ENCODE measurements at places on chromosomes 1 and 21.

DNA sequence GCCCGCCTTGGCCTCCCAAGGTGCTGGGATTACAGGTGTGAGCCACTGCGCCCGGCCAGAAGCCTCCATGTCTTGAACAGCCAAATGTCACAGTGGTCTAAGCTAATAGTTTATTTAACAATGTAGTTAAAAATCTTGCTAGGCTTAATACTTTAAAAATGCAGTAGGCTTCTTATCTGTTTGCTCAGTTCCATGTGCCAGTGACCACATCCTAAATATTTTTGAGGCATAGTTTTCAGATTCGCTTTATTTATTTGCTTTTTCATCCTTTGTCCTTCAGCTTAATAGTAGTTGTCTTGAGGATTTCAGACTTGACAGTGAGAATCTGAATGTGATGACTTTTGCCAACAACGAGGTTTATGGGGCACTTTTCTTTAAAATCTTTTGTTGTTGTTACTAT is 59.9 kb upstream of the PRRX1 start:
- DNase-seq = peak; percentile 43

GRCh38 chr1:7596126-7596965 is 174.8 kb upstream of the VAMP3 start:
- DNase-seq = no peak

GRCh38 chr1:42851420-42851819 is 5.0 kb downstream of the ZNF691 start:
- DNase-seq = no peak

- DNase-seq = no peak
Observed at GRCh38 chr1:32073299-32074229, 825 bp downstream of the TMEM39B start.

GRCh38 chr1:112872551-112872962 is 83.4 kb downstream of the SLC16A1 start:
- peak; percentile 44 for DNase-seq

DNA sequence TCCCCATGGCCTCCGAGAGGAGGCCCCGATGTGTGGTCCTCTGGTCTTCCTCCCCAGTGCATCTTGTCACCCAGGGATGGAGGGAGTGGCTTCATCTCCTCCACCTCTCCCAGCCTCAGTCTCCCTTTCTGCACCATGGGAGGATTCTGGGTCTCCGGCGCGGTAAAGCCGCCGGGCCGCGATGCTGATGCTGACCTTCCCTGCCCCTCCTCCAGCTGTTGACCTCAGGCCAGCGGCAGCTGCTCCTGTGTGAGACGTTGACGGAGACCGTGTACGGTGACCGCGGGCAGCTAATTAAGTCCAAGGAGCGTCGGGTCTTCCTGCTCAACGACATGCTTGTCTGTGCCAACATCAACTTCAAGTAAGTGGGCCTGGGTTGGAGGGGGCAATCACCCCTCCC is 92.6 kb downstream of the ARHGEF10L start:
- DNase-seq = no peak

- DNase-seq = peak; percentile 55
Observed at GRCh38 chr21:28235169-28235895, 757.3 kb downstream of the LTN1 start.

GRCh38 chr1:223337174-223337869 is 26.7 kb downstream of the SUSD4 start:
- DNase-seq = no peak

DNA sequence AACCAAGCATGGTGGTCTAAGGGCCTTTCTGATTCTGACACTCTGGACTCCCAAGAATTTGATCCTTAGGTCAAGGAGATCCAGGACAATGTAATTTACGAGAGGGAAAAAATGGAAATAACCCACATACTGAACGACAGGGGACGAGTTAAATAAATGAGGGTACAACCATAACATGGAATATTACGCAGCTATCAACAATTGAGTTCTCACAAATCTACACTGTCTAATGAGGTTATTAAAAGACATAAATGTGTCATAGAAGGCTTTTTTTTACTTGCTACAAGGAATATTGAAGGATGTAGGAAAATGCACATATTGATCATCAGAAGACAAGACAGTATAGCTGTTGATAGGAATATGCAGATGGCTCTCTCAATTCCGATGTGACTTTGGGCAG is 23.8 kb downstream of the SDC3 start:
- no peak for DNase-seq

GRCh38 chr1:45348609-45348965 is 8.3 kb upstream of the MUTYH start:
- no peak for DNase-seq

GRCh38 chr1:27141266-27142003 is 13.5 kb downstream of the SLC9A1 start:
- no peak for DNase-seq

- DNase-seq = no peak
Observed at GRCh38 chr1:26336477-26337205, 17.3 kb downstream of the CRYBG2 start.

DNA sequence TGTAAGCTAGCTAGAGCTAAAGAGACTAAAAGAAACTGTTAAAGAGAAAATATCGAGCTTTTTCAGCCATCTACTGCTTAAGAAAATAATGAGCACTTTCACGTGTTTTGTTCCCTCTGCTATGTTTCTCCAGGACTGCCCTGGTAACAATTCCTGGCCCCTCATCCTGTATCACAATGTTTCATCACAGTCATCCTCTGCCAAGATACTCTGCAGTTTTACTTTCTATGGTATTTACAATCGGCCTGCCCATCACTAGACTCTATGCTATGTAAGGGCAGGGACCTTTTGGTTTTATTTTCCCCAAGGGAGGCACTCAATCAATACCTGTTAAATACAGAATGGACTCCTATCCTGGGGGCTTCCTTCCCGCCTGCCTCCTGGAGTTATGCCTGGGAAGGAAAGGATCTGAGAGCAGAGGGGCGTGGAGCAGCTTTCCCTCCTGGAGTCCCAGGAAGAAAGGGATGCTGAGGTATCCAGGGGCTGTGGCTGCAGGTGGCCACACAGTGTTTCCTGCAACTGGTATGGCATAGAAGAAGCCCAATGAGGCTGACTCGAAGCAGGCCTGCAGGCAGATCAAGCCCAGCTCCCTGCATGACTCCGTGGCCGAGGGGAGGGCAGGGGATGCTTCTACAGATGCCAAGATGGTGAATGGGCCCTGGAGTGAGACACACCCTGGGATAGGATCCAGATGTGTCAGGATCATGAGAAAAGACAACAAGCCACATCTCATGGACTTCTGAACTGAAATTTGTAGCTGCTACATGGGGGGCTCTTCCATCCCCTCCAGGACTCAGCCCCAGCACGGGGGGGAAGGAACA is 52.9 kb downstream of the MATN1 start:
- peak; percentile 89 for DNase-seq

DNA sequence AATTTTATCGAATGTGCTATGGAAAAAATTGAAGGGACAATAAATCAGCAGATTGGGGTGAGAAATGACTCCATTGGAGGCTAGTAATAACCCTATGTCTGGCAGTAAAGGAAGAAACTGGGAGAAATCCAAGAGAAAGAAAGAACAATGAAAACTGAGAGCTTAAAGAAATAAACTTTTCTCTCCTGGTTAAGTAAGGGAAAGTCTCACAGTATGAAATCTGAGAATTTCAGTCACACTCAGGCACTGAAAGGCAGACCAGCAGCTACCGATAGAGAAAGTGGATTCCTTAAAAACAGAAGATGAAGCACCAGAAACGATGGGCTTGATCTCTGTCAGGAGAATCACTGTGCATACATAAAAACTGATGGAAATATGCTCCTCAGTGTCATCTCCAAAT is 404.2 kb downstream of the PLPP3 start:
- DNase-seq = no peak

DNA sequence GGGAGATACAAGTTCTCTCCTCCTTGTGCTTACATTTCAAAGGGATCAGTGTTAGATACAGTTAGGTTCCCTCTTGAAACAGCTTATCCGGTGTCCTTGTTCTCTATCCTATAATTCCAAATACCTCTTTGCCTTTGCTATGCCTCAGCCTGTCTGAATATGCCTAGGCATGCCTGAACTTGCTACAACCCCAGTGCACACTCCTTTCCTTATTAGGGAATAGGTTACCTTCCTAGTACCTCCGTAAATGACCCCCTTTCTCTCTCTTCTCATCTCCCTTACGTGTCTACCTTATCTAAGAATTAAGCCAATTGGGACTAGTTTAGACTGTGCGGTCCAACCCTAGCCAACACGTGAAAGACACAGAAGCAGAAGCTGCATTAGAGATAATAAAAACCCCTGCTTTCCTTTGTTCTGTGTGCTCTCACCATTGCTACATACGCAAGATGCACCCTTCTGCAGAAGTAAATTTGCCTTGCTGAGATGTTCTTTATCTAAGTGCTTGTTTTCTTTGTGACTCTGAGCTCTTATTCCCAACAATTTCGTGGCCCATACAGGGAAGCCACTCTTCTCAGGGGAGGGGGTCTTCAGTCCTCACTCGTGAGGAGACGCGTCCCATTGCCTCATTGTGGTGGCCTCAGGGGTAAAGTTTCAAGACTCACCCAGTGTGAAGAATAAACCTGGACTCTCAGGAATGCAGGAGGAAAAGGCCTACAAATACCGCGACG is 802.1 kb downstream of the PLA2G4A start:
- no peak for DNase-seq

- DNase-seq = peak; percentile 93
Observed at GRCh38 chr1:184482136-184482535, 95.3 kb downstream of the C1orf21 start.

- DNase-seq = no peak
Observed at GRCh38 chr1:30714536-30715090, 8.8 kb downstream of the MATN1 start.

DNA sequence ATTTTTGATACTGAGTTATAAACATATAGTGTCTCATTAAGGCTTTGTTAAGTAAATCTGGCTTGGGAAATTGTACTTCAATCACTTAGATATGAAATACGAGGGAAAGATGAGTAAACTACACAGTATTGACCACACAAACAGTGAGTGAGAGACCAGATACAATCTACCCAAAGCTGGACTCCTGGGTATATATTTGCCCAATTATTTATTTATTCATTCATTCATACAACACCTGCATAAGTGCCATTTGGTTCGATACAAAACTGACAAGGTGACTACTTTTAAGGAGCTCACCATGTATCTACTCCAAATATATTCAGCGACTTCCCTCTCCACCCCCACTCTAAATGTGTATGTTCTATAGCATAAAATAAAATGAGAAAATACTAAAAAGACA is 143.4 kb downstream of the TGFB2 start:
- no peak for DNase-seq

- DNase-seq = peak; percentile 90
Observed at GRCh38 chr1:184021728-184022127, 15.8 kb downstream of the COLGALT2 start.

DNA sequence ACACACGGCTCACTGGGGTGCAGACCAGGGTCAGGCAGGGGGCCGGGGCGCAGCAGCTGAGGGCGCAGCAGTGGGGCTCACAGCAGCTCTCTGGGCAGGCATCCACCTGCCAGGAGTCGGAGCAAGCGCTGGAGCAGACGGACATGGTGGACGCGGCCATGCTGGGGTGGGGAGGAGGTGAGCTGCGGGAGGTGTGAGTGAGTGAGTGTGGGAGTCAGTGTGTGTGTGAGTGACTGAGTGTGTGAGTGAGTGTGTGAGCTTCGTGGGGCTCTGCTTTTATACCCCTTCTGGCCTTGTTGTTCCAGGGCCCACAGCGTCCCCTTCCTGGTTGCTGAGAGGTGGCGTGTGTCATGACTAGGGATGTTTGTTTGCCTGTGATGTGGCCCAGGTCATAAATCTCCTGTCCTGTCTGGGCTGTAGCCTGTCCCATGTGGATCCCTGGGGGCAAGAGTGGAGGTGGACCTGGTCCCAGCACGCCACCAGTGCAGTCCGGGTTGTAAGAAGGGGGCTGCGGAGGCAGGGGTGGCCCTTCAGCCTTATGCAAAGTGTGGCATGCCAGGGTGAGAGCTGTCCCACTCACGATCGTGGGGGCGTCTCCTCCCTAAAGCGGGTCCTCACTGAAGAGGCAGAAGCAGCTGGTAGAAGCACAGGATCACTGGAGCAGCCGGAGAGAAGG is at the start of gene KRTAP10-1:
Gene KRTAP10-1, minus strand, starts transcription at position 205 of the 676 bp plus-strand sequence. Its CDS starts 45 bp downstream, at position 160.
- no peak for DNase-seq

DNA sequence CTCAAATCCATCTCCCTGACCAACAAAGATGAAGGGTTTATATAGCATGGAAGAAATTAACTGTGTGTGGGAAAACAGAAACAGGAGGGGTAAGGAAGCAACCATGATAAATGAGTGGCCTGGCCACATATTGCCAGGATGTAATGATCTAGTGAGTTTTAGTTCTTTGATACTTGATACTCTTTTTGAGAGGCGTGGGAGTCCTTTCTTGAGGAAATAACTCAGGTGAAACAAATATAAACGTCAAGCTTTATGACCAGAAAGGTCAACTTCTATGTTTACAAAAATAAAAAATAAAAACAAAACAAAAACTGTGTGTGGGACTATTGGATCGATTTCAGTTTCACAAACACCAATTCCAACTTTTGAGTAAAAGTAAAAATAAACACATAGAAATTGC is 860.8 kb upstream of the B3GALT2 start:
- no peak for DNase-seq

DNA sequence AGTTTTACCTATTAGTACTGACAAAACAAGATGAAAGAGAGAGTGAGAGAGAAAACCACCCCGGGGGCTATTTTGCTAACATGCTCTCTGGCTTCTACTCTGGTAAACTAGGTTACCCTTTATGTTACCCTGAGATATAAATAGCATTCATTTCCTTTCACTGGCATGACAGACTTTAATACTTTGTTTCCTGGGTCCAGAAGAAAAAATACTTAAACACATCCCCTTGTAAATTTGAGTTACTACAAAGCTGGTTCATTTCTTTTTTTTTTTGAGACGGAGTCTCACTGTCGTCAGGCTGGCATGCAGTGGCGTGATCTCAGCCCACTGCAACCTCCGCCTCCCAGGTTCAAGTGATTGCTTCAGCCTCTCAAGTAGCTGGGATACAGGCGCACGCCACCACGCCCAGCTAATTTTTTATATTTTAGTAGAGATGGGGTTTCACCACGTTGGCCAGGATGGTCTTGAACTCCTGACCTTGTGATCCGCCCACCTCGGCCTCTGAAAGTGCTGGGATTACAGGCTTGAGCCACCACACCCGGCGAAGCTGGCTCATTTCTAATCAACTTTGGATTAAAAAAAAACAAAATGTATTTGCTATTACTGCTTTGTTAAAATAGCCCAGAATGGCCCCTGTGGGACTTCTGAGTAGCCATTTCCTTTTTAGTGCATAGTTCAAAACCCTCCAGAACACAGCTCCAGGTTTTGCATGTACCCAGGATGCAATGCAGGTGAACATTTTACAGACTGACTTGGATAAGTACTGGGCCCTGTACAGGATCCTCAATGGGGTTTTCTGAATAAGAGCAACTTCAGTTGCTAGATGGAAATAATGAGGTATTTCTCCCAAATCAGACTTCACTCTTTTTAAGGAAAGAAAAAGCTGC is 20.6 kb downstream of the INPP5B start:
- no peak for DNase-seq
